ENCODE measurements at places on chromosomes 11 and 22.

- no peak for DNase-seq
Measured at GRCh38 chr11:132112846-132113245, 742.4 kb downstream of the NTM start.

- DNase-seq = no peak
Measured at GRCh38 chr11:108734283-108734682, 69.4 kb downstream of the DDX10 start.

DNA sequence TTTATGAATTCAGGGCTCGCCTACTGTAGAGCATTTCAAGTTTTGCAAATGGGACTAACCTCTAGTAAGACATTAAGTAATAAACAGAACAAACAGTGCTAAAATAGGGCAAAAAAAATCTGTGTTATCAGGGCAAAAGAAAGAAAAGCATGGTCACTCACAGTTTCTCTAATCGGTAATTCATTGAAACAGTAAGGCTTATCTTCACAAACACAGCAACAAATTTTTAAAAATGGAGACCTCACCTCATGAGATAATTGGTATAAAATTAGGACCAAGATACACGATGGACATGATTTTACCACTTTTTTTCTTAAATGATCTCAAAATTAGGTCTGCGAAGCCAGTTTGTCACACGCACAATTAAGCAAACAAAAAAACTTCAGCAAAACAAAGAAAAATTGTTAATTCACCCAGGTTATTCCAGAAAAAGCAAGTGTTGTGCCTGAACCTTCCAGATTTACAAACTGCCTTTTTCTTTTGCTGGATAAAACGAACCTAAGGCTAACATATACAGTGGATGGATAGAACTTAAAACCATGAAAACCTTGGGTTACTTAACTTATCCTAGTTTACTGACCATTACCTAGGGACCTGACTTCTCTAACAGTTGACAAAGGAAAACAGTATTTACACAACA lies 1.4 kb downstream of the TMEM123 start:
- no peak for DNase-seq

GRCh38 chr11:21564095-21564494 lies 628.8 kb upstream of the ANO5 start:
- no peak for DNase-seq

- no peak for DNase-seq
Measured at GRCh38 chr11:18438691-18439090, 17.0 kb upstream of the LDHAL6A start.
